Stomach (tissue), 19 donors: ENCODE measurements at places on chromosomes 1 and 21. TPM values are rescaled to one million over a fixed set of nuclear protein-coding genes. Genes with fewer than 3 reads are reported as not detected.

Gene HES4
- total RNA-seq, result 31.0 TPM

DNA sequence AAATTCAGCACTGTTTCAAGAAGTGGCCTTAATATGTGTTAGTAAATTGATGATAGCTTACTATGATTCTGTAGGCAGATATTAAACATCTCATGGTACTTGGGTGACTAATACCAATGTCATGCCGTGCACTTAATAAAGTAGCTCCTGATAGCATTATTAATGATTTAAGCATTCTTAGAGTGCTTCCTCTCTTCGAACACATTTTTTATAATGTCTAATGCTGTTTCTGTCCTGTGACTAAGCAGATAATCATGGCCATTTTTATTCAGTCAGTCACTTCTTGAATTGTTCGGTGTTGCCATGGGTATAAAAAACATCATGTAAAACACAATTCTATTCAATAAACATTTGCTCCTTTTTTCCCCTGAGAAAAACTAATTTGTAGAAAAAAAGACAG is 804.6 kb upstream of the ADGRL4 start:
- no peak for DNase-seq

Gene DNASE2B
- not detected for total RNA-seq

- no peak for DNase-seq
Measured at GRCh38 chr1:193388683-193389082, 202.3 kb upstream of the B3GALT2 start.

DNA sequence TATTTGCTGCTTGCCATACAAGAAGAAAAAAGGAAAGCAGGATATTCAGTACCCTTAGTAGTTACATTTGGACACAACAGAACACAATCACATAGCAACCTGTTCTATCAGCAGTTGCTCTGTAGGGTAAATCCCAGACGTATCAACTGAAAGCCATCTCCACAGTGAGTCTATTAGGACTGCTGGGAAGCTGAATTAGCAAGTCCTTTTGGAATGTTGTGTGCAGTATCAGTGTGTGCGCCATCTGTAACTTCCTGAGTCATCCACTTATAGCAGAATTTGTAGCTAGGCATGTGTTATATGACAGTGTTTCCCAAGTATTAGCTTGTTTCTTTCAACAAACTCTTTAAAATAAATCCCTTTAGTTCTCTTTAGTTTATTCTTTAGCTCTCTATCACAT is 21.3 kb downstream of the CCDC30 start:
- no peak for DNase-seq

GRCh38 chr1:183188240-183188639 is 2.2 kb downstream of the LAMC2 start:
- no peak for DNase-seq

Gene OR2AK2
- not detected for total RNA-seq

DNA sequence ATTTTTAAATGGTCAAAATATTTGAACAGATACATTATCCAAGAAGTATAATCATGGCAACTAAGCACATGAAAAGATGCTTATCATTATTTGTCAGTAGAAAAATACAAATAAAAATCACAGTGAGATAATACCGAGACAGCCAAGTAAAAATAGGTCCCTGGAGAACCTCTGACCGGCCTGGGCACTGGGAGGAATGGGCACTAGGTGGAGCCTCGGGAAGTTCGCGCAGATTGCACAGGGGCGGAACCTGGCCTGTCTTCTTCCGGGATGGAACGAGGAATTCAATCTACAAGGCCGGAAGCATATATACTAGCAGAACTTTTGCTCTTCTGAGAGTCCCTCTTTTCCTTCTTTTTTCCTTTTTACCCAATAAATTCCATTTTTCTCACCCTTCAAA is 148.5 kb upstream of the CHRM3 start:
- DNase-seq, result no peak
